ENCODE measurements at places on chromosomes 12 and 14.

GRCh38 chr14:103185051-103186029 lies 62.1 kb downstream of the TNFAIP2 start:
- no peak for DNase-seq

DNA sequence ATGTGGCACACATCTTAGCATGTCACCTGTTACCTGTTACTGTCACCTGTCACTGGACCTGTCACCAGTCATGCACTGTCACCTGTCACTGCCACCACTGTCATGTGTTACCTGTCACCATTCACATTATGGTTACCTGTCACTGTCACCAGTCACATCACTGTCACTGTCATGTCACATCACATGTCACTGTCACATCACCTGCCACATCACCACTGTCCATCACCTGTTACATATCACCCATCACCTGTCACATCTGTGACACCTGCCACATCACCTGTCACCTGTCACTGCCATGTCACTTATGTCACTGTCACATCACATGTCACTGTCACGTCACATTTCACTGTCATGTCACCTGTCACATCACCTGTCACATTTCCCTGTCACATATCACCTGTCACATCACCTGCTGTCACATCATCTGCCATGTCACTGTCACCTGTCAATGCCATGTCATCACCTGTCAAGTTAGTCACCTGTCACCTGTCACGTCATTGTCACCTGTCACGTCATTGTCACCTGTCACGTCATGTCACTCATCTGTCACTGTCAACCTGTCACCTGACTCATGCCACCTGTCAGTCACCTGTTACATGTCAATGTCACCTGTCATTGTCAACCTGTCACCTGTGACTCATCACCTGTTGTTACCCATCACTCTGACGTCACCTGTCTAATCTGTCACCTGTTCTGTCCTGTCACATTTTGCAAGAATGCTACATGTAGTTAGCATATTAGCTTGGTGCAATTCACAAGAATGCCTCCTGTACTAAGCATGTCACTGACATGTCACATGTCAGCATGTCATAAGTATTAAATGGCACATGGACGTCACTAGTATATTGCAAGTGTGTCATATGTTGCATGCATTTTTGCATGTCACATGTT lies 29.0 kb upstream of the TESC start:
- no peak for DNase-seq

DNA sequence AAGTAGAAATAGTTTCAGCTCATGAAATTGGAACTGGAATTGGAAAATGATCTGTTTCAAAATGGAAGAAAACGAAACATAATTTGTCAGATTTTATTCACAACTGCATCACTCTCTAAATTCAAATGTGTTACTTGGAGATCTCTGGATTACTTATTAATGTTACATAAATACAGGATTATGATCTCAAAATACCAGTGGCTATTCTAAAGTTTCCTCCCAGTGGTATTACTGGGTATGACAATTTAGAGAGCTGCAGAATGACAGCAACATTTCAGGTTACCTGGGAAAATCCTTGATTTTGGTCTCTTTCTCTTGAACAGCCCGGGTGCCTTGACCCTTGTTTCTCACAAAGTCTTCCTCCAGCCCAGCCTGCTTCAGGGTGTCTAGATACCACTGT lies 14.2 kb downstream of the FAM161B start:
- no peak for DNase-seq

GRCh38 chr14:23345987-23346692 lies 6.5 kb downstream of the SLC22A17 start:
- DNase-seq: no peak

DNA sequence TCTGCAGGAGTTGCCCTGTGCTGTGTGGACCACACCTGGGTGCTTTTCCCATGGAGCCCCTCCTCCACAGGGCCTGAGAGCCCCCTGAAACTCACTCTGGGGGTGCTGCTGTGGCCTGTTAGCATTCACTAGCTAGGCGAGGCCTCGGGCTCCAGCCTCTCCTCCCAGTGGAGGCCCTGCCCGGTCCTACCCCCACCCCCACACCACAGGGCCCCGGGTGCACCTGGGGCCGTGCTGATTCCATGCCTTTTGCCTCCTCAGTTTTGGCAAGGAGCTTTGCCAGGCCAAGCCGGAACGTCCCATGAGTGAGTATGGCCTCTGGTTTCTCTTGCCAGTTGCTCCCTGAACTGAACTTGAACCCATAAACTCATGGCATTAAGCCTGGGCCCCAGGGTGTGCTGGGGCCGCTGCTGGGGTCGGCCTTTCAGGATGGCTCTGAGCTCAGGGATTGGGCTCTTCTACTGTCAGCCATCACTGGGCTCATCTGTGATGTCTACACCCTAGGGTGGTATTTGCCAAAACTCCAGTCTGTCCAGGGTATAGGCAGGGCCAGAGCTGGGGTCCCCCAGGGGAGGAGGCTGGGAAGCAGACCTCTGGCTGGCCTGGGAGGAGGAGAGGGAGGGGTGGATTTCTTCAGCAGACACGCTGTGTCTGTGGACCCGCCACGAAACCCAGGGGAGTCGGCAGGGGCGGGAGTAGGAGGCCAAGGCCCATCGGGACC lies 58.7 kb upstream of the TSPAN9 start:
- DNase-seq: no peak

DNA sequence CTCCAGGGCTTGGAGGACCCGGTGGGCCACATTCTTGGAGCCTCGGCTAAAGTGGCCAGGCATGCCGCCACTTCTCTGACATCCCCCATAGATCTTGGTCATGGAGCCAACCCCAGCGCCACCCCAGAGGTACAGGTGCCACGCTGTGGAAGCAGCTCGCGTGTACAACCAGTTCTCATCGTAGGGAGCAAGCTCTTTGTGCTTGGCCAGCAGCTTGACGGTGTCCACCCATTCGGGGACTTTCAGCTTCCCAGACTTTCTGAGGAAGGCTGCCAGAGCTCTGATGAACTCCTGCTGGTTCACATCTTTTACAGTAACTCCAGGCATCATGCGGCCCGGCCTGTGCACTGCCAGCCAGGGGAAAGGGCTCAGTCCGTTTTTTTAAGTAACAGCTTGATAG lies 29.3 kb upstream of the EAPP start:
- no peak for DNase-seq

DNA sequence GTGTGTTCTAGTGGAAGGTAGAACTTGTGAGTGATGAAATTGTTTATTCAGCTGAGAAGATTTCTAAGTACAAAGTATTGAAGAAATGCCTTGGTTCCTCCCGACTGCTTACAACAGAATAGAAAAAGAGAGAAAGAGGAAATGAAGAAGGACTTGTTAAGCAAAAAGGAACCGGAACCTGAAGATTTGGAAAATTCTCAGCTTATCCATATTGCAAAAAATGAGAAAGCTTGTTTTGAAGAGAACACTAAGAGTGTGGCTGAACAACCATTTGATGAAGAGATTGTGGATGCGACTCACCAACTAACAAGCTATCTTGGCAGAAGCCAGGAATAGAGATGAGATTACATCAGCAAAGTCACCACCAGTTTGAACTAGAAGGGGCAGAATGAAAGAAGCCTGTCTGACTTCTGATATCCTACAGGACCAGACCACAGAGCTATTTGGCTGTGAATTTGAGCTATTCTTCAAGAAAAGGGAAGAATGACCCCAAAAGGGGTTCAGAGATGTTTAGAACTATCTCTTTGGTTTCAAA lies 15.1 kb downstream of the NDUFA9 start:
- no peak for DNase-seq

- no peak for DNase-seq
Measured at GRCh38 chr14:26377150-26377549, 220.7 kb downstream of the NOVA1 start.

- no peak for DNase-seq
Measured at GRCh38 chr12:96822641-96823040, 84.4 kb upstream of the NEDD1 start.

DNA sequence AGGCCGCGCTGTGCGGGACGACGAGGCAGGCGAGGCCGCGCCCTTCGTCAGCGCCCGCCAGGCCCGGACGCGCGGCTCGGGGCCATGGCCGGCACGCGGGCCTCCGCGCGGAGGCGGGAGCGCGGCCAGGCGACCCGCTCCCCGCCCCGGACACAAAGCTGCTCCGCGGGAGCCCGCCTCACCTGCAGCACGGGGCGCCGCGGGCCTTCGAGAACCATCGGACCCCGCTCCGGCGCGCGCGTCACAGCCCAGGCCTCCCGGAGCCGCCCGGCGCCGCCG lies 342 bp downstream of the DICER1 start:
- DNase-seq: no peak

GRCh38 chr14:68450391-68451120 lies 342.3 kb downstream of the ZFP36L1 start:
- DNase-seq: no peak

DNA sequence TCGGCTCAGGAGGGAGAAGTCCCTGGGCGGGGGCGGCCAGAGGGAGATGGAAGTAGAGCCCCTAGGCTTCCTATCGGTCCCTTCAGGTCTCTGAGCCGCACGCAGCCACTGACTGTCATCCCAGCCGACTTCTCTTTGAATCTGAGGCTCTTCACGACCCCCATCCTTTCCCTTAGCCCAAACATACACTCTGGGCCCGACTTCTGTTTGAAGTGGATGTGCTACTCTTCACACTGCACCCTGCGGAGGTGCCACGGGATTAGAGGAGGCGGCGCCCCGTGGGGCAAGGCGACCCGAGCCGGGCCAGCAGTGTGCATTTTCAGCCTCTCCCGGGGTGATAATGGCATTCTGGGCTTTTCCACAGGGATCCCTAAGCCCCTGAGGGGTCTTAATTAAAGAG lies 6.0 kb upstream of the DACT1 start:
- no peak for DNase-seq

DNA sequence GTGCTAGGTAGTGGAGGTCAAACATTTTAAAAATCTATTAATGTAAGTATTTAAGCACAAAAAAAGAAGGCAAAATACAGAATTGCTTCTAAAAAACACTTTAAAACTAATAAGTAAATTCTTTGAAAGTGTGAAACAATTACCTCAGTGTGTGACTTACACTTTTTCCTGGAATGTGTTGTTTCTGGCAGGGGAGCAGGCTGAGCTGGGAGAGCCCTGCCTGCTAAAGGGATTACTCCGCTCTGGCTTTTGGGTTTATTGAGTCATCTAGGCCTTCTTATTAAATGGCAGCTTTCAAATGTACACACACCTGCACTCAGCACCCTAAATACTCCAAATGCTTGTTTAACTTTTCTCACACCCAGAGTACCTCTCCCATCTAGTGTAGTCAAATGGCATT lies 279.8 kb downstream of the AKAP6 start:
- DNase-seq: no peak

DNA sequence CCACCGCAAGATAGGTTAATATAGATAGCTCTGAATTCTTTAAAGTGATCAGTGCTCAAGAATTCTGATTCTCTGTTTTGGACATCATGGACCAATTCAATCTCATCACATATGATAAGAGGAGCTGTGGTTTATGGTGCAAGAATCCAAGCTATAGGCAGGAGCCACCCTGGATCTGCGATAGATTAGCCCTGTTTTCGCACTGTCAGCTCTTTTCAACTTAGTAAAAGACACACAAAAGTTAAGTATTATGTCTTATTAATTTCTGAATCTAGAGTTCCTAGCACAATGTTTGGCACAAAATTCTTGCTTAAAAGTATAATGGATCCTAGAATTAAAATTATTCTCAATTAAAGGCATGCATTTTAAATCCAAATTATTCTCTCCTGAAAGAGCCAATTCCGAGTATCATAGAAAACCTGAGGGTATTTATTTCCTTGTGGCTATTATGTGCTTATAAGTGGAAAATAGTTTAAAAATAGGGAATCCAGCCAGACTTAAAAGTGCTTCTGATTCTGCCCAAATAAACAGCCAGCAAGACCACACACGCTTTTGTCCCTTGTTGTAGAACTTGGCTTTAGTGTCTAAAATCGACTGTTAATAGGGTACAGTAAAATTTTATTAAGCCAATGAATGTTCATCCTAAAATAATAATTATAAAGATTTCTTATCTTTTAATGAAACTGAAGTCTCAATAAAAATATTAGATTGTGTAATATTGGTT lies 184.9 kb upstream of the FLRT2 start:
- DNase-seq: no peak

DNA sequence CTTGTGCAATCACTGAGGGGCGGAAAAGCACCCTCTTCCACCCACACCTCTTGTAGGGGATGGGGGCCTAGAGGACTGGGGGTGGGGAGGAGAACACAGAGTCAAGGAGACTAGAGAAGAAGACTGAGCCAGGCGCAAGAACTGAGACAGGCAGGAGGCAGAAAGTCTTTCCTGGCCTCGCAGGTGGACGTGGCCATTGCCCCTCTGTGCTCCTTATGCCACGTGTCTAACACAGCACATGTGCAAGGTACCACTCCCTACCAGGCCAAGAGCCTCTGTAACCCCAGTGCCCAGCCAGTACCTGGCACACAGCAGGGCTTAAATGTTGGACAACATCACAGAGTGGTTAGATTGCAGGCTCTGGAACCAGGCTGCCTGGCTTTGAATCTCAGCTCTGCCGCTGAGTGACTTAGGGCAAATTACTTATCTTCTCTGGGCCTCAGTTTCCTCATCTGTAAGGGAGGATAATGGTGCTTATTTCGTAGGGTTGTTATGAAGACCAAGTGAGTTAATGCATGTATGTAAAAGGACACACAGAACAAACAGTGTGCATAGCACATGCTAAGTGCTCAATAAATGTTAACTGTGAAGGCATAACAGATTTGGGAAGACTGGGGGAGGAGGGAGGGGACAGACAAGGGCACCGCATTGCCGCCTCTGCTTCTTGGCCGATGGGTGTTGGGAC lies 1.4 kb upstream of the TAMALIN start:
- DNase-seq: no peak

DNA sequence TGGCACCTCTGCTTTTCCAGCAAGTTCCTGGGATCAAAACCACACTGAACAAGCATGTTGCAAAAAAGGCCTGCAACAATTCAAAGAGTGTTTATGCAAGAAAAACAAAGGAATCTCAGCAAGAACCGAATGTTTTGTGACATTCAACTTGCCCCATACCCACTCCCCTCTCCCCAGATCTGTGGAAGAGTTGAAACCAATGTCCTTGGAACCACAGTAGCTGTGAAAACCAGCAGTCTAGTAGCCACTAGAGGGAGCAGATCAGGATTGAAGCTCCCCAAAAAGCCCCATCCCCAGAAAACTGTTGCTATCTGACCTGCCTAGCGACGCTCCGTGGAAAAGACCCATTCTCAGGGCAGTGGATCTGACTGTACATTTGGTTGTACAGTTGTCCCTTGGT lies 27.1 kb downstream of the PRKAB1 start:
- DNase-seq: no peak

DNA sequence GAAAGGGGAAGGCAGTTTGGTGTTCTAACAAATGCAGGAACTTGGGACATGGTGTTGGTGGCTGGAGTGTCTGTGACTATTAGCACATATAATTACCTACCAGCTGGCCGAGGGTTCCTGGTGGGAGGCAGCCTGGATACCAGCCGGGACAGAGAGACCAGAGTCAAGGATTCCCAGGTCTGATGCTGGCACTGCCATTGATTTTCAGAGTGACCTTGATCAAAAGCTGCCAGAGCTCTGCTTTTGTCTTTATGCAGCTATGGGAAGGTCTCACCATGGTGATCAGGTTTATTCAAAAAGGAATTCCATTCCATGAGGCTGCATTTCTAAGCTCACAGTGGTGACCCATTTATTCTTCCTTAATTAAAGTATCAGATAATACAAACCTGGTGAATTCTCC lies 101.0 kb upstream of the PWP1 start:
- DNase-seq: no peak

Measured in activated naive CD4-positive, alpha-beta T cell treated with anti-CD3 and anti-CD28 coated beads, Interleukin-2, amount 50 U/mL, for 16 hours (primary cell).